Fibroblast of skin of right biceps (primary cell): ENCODE measurements at places on chromosomes 5 and 9.

DNA sequence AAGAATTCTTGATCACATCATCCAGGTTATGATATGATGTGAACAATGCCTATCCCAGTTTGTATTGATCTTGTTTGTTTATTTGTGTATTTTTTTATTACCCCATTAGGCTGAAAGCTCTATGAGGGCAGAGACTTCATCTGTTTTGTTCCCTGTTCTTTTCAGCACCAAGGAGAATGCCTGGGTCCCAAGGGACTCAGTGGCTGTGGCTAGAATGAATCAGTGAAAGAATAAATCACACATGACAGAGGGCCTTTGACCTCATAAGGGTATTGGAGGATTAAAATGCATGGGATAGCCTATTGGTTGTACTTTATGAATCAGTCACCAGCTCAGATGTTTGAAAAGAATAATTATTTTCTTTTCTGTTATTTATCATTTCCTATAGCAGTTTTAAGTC lies 292.2 kb downstream of the GAS1 start:
- peak; percentile 73 for DNase-seq

DNA sequence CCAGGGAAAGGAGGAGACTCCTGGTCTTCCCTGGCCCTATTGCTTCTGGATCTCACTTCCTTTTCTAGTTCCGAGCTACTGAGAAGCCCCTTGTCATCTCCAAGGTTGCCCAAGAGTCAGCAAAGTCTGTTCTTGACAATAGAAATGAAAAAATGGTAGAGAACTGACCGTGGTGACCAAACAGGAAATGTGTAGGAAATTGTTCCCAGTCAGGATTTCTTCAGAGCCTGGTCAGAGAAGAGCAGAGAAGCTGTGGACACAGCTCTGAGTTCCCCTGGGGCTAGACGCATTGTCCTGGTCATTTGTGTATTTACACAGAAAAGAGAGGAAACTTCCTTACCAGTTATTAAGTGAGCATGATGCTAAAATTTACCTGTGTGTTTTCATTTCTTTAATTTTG lies 35.6 kb downstream of the S1PR3 start:
- no peak for DNase-seq

DNA sequence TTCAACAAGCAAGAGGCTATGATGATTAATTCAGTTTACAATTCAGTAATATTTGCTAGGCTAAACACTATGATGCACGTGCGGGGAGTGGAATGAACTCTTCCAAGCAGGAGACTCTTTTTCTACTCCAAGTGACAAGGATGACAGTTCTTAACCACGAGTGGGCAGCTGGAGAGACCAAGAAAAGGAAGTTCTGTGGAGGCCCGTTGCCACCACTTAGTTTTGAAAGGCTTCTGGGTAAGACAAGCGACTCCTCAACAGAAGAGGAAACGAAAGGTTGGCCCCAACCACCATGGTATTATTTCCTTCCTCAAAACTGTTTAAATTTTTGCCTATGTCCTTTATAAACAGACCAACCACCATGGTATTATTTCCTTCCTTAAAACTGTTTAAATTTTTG lies 2.8 kb downstream of the DCAF12 start:
- no peak for DNase-seq

DNA sequence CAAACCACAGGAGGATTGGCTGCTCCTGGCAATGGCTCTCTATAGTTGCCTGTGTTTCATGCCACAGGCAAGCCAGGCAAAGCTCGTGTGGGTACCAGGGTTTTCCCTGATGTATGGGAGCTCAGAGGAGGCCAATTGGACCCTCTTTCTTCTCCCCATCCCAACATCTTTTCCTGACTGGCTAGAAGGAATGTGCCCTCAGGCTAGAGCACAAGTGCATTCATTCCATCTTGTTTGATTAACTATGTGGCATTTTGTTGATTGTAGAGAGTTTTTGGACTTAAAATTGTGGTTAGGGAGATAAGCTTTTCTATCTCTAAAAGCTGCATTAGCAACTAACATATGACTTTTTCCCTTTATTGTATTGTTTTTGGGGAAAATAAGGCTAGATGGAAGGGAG lies 561.3 kb downstream of the PSAT1 start:
- no peak for DNase-seq

GRCh38 chr5:149166128-149166527 lies 24.8 kb downstream of the ABLIM3 start:
- no peak for DNase-seq

GRCh38 chr5:71891856-71892255 lies 172.8 kb downstream of the CARTPT start:
- DNase-seq, result peak; percentile 67

DNA sequence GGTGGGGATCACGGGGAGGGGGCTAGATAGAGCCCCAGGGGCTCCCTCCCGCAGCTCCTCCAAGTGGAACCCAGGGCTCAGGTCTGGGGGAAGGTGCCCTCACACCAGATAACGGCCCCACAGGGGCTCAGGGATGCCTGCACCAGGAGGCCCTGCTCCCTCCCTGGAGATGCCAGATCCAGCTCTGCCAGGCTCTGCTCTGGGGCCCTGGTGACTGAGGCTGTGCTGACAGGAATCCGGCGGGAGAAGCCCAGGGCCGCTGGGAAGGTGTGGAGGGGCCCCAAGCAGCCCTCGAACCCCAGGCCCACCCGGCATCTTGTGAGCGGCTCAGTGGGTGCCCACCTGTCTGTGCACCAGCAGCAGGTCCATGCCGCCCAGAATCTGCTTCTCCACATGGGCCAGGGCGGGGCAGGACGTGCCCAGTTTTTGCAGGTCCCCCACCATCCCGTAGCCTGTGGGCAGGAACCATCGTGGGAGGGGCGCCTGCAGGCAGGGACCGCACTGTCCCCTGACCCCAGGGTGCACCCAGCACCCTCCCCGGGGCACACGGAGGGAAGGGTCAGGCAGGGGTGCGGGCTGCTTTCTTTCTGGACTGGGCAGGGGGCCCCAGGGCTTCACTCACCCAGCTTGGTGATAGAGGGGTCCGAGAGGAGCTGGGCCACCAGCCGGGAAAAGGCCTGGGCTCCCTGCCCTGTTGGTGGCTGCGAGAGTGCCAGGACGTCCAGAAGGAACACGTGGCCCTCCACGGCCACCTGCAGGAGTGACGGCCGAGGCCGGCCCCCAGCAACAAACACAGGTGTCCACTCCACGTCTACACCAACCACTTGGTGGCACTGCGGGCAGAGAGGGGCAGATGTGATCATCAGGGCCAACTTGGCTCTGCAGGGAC lies 48.9 kb upstream of the NRARP start:
- no peak for DNase-seq

DNA sequence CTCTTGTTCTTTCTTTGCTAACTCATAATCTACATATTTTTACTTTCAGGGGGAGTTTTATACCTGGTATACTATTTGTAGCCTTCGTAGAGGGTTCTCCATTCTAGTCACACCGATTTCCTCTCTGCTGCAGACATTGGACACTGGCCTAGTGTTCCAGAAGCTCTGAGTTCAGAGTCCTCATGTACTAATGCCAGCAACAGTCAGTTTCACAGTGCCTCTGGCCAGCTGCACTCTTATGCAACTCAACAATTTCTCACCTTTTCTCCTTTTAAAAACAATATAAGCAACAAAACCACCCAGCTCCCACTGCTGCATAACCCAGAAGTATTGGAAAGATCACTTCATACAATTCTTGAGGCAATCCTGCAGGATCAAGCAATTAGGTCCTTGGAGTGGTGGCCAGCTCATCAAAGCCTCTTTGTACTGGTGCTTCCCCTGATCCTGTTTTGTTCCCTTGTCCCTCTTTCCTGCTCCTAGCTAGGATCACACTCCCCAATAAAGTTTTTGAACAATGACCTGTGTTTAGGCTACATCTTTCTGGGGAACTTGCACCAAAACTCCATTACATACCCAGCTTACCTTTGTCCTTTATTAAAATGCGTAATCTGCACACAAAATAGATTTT lies 98.1 kb upstream of the TUT7 start:
- DNase-seq, result no peak
